ENCODE measurements at places on chromosomes 7 and 10.

- no peak for DNase-seq
Measured at GRCh38 chr10:7428673-7429350, 18.0 kb upstream of the SFMBT2 start.

GRCh38 chr7:157437519-157438061 is 100.8 kb downstream of the DNAJB6 start:
- DNase-seq = no peak

GRCh38 chr7:1054861-1055450 is 10.6 kb downstream of the GPR146 start:
- DNase-seq = no peak

- no peak for DNase-seq
Measured at GRCh38 chr7:34757570-34758110, 99.6 kb downstream of the NPSR1 start.

GRCh38 chr10:122461367-122461728 is at the start of gene HTRA1:
Gene HTRA1, plus strand, starts transcription at chr10:122461553. Its CDS starts 100 bp downstream, at chr10:122461653.
- DNase-seq = no peak

GRCh38 chr10:85624511-85624910 is 742.1 kb downstream of the GRID1 start:
- DNase-seq = no peak

GRCh38 chr7:66575398-66575797 is 53.3 kb upstream of the KCTD7 start:
- DNase-seq = no peak

GRCh38 chr7:51246258-51247245 is 70.1 kb downstream of the COBL start:
- peak; percentile 19 for DNase-seq

- peak; percentile 8 for DNase-seq
Measured at GRCh38 chr10:76303682-76304316, 872.4 kb downstream of the LRMDA start.

- DNase-seq = no peak
Measured at GRCh38 chr7:33185786-33186185, 56.4 kb downstream of the BBS9 start.

GRCh38 chr10:75261813-75262705 is 26.3 kb upstream of the COMTD1 start:
- no peak for DNase-seq

DNA sequence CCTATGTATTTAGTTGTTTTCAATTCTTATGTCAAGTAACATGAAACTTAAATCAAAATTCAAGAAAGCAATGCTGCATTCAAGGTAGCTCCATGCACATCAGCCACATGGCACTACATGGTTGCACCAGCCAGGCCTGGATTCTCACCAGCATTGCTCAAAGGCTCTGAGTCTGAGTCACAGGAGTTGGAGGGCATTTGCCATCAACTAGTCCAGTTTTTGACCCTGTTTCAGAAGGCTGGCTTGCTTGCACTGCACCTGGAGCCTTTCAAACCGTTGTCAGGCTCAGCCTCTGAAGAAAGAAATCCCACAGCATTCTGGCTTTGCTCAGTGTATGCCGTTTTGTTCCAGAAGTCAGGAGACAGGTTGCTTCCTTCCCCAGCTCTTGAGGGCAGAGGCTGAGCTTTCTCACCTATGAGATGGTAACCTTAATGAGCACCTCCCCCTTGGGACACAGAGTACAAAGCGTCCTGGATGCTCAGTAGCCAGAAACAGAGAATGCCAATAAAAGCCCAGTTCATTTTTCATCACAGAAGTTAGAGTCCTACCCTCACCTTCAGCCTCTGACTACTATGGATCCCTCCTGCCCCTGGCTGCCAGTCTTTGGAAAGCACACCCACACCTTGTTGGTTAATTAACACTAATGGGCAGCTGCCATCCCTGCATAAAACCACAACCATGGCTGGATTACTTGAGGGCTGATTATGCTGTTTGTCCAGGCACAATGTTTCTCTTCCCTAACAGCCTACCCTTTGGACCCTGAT is 288.4 kb upstream of the LRRTM3 start:
- no peak for DNase-seq

GRCh38 chr10:89887406-89887805 is 186.0 kb downstream of the KIF20B start:
- DNase-seq = no peak

- DNase-seq = no peak
Measured at GRCh38 chr10:62728479-62728878, 76.0 kb upstream of the ADO start.

GRCh38 chr7:6171532-6172223 is 100.7 kb downstream of the CYTH3 start:
- no peak for DNase-seq

GRCh38 chr7:26535483-26536007 is 243.9 kb downstream of the SNX10 start:
- DNase-seq = no peak

DNA sequence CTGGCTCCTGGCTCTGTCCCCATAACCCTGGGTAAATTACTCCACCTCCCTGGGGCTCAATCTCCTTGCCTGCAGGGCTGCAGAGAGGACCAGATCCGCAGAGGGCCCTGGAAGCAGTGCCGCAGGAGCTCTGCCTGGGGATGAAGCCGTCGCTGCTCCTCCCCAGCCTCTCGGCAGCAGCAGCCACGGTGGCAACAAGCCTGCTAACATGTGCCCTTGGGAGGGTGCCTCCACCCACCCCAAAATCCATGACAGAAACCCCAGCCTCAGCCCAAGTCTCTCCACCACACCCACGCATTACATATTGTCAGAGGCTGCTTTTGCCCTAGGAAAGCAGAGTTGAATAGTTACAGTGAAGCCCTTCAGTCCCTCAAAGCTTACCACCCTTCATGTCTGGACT is 486.4 kb upstream of the FOXK1 start:
- DNase-seq = no peak

DNA sequence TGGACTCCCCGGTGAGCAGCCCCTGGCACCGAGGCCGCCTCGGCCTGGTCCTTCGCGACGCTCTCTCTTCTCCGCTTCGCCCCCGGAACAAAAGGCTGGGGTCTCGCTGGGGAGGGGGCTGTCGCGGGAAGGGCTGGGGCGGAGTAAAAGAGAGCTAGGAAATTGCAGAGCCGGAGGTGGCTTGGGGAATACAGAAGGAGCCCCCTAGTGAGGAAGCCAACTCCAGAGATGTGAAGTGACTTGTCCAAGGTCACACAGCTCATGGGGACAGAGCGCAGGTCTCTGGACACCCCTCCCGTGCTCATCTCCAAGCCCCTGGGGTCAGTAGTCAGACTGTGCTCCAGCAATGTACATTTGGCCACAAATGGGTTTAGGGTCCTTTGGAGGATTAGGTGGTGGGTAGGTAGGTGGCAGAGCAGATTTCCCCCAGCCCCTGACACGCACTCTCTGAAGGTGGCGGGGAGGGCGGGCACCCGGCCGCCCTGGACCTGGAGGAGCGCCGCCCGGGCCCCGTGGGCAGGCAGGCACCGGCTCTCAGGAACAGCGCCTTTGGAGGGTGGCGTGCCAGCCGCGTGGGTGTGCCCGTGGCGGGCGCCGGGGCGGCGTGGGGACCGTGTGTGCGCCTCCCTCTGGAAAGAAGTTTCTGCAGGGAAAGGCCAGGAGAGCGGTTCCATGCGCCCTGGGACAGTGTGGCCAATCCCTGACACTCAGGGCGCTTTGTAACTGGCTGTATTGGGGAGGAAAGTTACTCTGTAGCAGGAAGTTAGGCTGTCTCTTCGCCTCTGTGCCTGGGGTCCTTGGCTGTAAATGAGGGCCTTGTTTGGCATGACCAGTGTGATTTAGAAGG is 910 bp downstream of the WIPF3 start:
- DNase-seq = no peak

- no peak for DNase-seq
Measured at GRCh38 chr7:151088856-151089699, 2.8 kb downstream of the AGAP3 start.

GRCh38 chr7:22859641-22860290 is 37.1 kb upstream of the TOMM7 start:
- DNase-seq = no peak

GRCh38 chr10:109932391-109932790 is 9.1 kb upstream of the XPNPEP1 start:
- no peak for DNase-seq

DNA sequence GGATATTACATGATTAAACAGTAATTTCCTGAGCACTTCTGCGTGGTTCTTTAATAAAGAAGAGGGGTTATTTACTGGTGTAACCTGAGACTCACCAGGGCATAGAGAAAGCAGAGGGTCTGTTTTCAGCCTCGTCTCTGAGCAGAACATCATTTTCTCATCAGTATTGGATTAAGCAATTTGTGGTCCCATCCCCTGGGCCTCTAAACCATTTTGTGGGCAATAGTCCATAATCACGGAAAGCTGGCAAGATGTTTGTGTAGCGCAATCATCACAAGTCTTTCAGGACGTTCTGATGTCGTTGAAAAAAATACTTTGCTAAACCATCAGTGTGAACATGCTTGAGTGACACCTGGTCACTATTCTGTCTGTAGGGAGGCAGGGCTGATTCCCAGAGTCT is 37.1 kb upstream of the SEC61G start:
- DNase-seq = no peak

GRCh38 chr7:149302865-149303264 is 40.9 kb downstream of the ZNF783 start:
- no peak for DNase-seq

All from NCI-H2081 treated with DMSO at 0.1 percent for 48 hours (cell line).